Activated T-cell treated with anti-CD3 and anti-CD28 coated beads, Interleukin-2, amount 50 U/mL, for 48 hours (primary cell): ENCODE measurements at places on chromosomes 1 and 21.

DNA sequence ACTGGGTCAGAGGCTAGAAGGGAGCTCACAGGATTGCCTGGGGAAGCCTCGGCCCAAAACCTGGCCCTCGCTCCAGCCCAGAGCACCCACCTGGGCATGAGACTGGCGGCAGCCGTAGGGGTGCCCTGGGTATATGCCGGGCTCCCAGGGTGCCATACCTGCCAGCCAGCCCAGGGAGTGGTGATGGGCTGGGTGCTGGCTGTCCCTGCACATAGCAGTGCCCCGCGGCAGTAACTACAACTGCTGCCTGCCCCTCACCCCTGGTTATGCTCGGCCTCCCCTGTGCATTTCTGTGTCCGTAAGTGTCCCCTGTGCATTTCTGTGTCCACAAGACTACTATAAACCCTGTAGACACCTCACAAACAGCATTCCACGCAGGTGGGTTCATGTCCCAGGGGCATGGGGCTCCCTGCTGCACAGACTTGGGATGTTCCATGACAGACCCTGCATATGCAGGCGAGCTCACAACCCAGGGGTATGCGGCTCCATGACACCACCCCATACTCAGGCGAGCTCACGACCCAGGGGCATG lies 5.8 kb upstream of the SPATC1L start:
- DNase-seq, result peak; percentile 5

GRCh38 chr1:41241749-41242341 lies at the start of gene SCMH1:
SCMH1 (minus strand) TSS chr1:41242306; CDS start chr1:41186133, 56,173 bp downstream.
- peak; percentile 74 for DNase-seq

GRCh38 chr1:206656936-206657335 lies 21.6 kb downstream of the DYRK3 start:
- no peak for DNase-seq

DNA sequence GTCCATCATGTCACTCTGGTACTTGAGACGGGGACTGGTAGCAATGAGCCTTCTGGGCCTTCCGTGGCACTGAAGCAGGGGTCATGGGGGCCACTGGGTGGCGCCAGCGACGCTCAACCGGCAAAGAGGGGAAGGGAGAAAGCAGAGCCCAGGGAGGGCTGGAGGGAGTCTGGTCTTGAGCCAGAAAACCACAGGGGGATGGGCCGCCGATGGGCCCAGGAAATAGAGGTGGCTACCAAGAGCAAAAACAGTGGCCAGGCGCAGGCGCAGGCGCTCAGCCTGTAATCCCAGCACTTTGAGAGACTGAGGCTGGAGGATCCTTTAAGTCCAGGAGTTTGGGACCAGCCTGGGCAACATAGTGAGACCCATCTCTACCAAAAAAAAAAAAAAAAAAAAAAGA lies 21.8 kb downstream of the EXOC8 start:
- peak; percentile 67 for DNase-seq

DNA sequence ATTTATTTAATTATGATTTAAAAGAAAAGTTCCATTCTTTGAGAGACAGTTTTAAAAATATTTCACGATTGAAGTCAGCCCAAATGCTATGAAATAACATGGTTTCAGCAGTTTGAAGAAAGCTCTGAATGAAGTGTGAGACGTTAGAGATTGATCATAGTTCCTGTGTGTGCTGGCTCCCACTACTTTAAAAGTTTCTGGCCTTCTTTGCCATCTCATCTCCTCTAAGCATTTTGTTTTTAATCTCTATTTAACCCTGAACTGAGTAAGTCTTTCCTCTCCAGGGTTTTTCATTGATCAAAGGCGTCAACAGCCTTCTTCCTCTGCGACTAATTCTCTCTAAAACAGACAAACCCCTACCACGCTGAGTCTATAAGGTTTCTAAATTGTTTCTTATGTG lies 225.3 kb upstream of the B3GALT2 start:
- DNase-seq, result no peak

- no peak for DNase-seq
These were observed 186.8 kb upstream of the RGS18 start for GRCh38 chr1:191971447-191971846.

DNA sequence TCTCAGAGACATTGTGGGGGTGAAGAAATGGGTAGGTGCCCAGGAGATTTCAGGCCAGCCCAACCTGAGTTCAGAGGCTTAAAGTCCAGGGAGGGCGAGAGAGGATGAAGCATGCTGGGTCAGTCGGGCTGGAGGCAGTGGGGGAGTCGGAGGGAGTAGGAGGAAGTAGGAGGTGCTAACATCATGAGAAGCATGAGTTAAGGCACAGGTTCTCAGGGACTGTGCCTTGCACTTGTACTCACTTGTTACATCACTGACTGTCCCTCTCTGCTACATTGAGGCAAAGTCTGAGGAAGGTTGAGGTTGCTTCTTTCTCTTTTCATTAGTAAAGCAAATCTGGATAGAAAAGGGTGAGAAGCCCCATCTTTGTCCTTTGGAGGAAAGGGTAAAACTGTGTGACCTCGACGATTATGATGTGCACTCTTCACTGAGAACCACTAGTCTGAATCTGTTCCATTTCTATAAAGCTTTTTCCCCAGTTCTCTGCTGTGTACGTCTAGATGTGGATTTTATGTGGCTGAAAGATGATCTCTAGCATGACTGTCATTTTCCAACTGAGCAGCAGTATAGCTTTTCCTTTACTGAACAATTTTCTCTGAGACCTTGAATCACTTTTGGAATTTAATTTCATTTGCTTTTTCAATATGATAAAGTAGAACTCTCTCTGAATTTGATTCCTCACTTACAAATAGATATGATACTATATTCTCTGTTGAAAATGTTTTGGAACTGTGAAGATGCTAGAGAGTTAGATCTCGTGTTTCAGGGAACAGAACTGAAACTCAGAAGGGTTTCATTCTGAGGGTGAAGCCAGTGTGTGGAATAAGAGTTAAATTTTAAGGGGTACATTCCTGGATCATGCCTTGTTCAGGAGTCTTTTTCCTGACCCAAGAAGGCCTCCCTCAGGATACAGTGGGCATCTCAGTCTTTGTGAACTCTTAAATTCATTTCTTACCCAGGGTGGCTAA lies 94.6 kb downstream of the FGGY start:
- DNase-seq, result no peak

DNA sequence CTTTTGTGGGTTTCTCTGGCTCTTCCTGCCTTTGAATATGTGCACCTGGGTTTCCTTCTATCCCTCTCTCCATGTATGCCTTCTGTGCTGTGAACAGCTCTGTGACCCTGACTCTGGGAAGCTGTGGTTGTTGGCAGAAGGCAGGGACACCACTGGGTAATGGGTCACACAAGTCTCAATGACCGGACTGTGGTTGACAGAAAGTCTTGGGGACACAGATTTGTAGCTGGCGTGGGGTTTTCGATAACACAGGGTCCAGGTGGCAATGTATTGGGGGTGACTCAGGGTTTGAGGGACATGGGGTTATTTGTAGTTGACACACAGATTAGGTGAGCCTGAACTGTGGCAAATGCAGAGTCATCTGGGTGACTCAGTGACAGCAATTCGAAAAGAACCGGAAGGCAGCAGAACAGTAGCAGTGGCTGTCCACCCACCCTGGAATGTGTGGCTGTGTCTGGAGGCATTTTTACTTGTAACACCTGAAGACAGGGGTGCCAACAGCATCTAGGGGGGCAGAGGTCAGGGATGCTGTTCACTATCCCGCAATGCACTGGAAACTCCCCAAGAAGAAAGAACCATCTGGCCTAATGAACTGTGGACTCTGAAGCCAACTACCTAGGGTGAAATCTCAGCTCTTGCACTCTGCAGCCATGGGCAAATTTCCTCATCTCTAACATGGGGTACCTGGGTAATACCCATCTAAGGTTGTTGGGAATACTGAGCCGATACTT lies 13.0 kb upstream of the SLC6A9 start:
- DNase-seq, result no peak

DNA sequence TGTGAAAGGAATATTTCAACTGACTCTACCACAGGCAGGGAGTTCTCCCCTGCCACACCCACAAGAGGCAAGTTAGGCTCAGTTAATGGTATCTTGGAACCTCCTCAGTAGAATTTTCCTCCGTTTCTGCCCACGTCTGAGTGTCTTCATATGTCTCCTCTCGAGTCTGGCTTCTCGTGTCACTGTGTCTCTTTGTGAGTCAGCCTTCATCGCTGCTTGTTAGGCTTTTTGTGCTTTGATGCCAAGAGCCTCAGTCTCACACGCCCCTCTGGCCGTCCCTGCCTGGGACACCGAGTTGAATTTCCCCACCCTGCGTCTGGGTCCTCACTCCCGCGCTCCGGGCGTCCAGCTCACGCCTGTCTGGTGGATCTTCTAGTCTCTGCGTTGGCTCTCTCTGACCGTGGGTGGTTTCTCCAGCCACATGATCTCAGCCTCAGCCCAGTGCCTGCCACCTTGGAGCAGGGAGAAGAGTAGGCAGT lies 125.7 kb upstream of the GADD45A start:
- no peak for DNase-seq

- DNase-seq, result no peak
These were observed 1144.1 kb upstream of the ADGRL2 start for GRCh38 chr1:80656641-80657040.

DNA sequence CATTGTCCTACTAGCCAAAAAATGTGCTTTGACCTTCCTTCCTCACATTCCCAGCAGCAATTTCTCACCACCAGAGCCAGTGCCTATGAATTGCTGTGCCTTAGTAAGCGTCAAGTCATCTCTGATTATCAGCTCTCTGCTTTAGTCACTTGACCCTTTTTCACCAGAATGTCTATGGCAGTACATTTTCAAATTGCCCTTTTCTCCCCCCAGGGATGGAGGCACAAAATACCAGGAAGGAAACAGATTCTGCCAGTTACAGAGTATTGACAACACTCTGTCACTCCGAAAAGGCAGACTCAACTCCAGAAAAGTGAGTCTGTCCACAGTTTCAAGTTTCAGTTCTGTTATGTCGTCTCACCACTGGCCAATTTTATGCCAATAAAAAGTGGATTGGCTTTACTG lies 167.4 kb downstream of the TNFSF18 start:
- peak; percentile 26 for DNase-seq

DNA sequence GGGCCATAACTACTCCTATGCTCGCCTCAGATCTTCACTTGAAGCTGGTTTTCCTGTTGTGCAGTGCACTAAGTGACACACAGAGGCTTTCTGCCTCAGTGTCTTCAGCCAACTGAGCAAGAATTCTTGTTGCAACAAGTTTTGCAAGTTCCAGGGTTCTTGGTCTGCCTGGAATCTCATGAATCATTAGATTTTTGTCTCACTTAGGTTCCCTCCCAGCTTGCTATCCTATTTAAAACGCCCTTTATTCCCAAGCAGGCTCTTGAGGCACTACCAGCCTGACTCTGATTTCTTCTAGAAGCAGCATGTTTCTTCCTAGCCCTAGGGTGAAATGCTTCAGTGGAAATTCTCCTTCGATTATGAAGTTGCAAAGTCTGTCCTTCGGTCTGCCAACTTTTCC lies 158.8 kb downstream of the C1orf21 start:
- no peak for DNase-seq

GRCh38 chr1:232643251-232643650 lies 13.3 kb upstream of the SIPA1L2 start:
- no peak for DNase-seq

GRCh38 chr21:29423099-29423870 lies 124.6 kb downstream of the BACH1 start:
- no peak for DNase-seq

- DNase-seq, result no peak
These were observed 74.5 kb downstream of the S1PR1 start for GRCh38 chr1:101311146-101311920.

- DNase-seq, result no peak
These were observed 9.8 kb downstream of the CLCC1 start for GRCh38 chr1:108953452-108953851.

GRCh38 chr1:32713081-32713480 lies 10.5 kb upstream of the SYNC start:
- DNase-seq, result no peak

DNA sequence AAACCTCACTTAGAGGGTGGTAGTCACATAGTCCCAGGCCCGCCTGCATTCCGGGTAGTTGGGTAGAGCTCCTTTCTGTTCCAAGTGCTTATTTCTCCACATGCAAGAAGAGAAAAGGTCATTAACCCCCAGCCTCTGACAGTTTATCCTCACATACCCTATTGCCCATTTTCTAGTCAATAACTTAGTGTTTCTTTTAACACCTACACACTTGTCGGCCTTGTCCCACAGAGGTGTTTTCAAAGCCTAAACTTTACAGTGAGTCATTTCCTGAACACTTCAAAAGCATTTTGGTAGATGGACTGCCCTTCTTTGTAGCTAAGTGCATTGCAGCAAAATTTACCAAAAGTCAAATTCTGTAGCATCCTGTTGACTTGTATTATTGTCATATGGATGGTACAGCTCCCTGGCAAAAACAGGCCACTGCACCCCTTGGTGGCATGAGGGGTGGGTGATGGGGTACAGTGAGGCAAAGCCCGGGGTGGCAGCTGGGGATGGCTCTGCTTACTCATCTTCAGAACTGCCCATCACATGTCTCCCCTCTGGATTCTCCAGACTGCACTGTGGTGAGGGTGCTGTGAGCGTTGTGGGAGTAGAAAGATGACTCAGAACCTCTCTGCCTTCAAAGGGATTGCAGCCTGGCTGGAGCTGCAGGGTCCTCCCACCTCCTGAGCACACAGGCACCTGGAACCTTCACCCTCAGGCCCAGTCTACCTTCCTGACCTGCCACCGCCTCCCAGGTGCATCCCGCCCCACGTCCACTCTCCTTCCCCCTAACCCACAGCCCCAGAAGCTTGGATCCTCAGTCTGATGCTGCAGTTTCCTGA lies 45.8 kb upstream of the DMRTB1 start:
- peak; percentile 78 for DNase-seq

DNA sequence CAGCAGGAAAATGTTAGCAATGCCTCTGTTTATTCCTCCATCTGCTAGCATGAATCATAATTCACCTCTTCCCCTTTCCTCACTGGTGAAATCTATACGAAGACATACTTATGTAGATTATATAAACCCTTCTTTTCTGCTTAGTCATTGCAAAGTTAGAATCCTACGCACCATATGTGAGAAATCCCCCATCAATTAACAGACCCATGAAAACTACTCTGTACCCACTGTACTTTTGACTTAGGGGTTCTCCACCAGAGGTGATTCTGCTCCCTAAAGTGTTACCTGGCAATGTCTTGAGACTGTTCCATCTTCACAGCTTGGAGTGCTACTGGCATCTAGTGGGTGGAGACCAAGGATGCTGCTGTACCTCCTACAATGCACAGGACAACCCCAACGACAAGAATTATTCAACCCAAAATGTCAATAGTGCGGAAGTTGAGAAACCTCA lies 49.6 kb upstream of the KCTD3 start:
- DNase-seq, result no peak
